ENCODE measurements at places on chromosomes 2 and 18.
A peak's percentile ranks its signal among the peaks of the same experiment; 100 is the strongest.

GRCh38 chr2:105924932-105925331 is 180.2 kb downstream of the NCK2 start:
- DNase-seq, result no peak

- no peak for DNase-seq
Measured at GRCh38 chr2:54122171-54122935, 6.9 kb downstream of the ACYP2 start.

GRCh38 chr2:180474716-180475115 is 467.6 kb upstream of the CWC22 start:
- no peak for DNase-seq

DNA sequence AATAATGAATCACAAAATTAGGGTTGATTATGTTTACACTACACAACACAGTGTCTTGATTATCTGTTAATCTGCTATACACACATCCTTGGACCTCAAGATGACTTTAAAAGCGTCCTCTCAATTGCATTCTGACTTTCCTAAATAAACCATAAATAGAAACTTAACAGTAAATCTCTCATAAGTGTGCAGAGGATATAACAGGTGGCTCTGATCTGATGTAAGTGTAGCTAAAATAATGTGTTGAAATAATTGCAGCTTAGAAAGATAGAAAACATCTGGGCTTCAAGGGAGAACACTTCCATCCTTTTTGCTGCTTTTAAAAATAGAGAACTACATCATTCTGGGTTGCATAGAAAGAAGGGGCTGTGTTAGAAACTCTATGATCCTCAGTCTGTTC is 78.4 kb upstream of the EFEMP1 start:
- no peak for DNase-seq

DNA sequence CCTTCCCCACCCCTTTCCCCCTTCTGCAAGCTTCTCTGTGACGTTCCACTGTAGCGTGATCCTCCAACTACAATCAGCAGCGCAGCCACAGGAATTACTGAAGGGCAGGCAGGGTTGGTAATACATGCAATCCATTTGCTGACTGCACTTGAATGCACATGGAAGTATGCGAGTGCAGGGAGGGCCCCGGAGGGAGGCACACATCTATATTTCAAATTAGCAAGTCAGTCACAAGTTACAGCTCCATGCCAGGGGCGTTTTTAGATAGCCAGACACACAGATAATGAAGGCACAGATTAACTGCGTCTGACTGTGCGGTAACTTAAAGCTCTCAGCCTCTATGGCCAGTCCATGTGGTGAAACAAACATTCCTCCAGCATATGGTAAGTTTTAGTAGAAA is 209.2 kb upstream of the GATA6 start:
- DNase-seq, result no peak

DNA sequence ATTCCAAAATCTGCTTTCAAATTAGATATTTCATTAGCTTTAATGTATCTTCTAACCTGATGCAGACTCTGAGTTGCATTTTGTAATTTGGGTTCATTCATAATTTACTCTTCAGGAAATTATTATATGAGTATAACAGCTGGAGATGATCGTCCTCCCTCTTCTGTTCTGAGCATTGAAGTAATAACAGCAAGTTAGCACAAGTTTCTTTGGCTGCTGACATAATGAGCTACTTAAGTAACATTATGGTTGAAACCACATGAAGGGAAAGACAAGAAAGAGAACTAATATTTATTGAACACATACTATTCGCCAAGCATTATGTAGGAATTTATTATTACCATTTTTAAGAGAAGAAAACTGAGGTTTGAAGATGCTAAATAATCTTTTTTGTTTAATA is 75.1 kb downstream of the CPO start:
- DNase-seq, result no peak

DNA sequence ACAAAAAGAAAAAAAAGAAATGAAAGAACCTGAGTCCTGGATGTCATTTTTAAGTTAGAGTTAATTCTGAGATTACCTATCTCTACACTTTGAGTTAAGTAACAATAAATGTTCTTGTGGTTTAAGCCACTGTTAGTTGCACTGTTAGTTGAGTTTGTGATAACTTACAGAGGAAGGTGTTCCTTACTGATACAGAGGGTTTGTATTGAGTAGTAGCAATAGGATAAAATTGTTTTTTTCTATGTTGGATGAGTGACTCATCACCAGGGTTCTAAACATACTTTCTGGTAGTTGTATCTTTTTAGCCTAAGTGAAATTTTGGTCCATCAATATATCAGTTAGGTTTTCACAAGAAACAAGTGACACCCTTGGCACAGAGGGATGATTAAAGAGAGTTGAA is 4.0 kb upstream of the LCLAT1 start:
- DNase-seq, result no peak

- peak; percentile 77 for DNase-seq
Measured at GRCh38 chr2:166092889-166093288, 34.9 kb downstream of the SCN1A start.

GRCh38 chr2:211487733-211488132 is 931.3 kb downstream of the CPS1 start:
- DNase-seq, result no peak

DNA sequence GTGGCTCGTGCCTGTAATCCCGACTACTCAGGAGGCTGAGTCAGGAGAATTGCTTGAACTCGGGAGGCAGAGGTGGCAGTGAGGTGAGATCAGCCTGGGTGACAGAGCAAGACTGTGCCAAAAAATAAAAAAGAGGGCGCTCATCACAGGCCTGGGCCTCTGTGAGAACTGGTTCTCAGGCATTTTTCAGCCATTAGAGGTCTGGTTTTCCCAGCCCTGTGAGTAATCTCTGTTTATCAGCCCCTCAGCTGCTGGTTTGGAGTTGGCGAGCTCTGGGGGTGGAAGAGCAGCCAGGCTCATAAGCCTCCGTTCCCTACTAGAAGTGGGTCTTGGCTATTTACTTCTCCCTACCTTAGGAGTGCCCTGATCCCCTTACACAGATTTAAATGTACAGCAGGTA is 53.1 kb downstream of the CHRNA1 start:
- DNase-seq, result peak; percentile 41

DNA sequence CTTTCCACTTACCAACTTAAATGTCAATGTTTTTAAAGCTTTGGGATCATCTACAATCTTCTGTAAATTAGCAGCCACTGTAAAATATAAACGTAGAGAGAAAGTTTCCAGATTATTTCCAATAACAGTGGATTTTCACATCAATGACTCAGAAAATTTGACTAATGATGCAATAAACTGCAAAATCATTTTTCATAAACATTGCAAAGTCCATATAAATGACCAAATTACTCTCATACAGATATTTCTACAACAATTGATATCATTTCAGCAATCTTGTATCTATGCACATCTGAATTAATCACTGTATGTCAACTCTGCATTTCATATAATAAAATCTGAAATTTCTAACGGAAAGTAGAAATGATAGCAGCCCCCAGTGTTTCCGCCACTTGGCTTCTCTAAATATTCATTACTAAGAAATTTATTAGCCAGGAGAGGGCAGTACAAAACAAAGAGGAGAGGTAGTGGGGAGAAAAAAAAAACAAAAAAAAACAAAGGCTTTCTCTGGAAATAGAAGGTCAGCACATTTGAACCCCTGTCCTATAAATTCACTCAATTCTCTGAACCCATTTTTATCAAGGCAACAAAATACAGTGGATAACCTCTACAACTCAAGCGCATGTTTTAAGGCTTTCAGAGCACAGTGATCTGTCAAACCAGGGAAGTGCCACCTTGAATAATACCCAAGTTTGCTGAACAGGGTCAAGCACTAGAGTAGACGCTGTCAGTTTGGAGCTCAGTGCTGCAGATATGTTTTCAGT is 282.6 kb downstream of the STK39 start:
- peak; percentile 20 for DNase-seq

DNA sequence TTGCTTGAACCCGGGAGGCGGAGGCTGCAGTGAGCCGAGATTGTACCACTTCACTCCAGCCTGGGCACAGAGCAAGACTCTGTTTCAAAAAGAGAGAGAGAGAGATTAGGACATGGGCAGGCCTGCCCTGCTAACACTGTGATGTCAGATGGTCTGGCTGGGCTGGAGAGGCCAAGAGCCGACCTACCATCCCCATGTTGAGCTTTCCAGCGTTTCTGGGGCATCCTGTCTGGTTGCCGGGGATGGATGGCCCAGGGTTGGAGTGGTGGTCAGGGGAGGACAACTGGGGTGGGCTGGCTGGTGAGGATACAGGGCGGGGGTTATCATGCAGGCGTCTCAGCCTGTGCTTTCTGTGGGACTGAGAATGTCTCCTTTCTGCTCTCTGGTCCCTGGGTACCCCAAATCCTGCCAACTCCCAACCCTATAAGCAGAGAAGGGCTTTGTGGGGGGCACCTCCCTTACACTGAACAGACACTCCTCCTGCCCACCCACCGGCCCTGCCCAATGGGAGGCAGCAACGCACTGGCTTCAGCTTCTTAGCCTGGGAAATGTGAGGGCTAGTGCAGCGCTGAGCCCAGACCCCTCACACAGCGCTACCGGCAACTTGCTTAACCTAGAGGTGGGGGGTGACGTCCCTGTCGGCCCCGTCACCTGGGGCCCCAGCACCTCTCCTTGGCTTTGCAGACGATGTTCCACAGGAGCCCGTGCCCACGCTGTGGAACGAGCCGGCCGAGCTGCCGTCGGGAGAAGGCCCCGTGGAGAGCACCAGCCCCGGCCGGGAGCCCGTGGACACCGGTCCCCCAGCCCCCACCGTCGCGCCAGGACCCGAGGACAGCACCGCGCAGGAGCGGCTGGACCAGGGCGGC is 5.4 kb downstream of the SNORC start:
- DNase-seq, result no peak

- DNase-seq, result no peak
Measured at GRCh38 chr2:53641290-53641689, 126.3 kb upstream of the CHAC2 start.

DNA sequence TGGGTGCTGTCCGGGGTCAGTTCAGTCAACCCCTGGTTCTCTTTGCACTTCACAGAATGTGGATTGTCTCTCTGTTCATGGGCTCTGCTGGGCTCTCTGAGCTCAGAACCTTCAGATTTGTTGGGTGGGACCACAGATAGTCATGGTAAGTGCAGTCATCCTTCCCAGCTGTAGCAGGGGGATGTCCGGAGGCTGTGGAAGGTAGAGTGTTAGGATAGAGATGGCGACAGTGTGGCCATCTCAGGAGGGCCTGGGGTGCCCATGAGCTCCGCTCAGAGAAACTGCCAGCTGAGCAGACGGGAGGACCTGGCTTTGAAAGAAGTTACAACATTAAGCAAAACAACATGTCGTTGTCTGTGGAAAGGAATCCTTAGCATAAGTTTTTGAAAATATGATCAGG is 149.8 kb downstream of the FAM210A start:
- DNase-seq, result no peak

DNA sequence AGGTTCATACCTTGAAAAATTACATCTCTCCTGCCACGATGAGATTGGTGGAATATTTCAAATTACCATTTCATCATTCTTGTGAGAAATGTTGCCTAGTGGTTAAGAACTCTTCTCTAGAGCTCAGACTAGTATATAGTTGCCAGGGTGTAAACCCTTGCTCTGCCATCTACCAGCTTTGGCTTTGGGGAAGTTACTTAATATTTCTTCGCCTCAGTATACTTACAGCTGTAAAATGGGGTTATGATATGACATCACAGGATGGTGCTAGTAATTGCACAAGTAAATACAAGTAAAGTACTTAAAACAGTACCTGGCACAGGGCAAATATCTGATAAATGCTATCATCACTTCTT is 1.5 kb downstream of the SPOPL start:
- no peak for DNase-seq

GRCh38 chr18:67938660-67939059 is 422.1 kb upstream of the DSEL start:
- DNase-seq, result peak; percentile 61

- DNase-seq, result peak; percentile 78
Measured at GRCh38 chr18:70454704-70455322, 166.0 kb downstream of the SOCS6 start.

DNA sequence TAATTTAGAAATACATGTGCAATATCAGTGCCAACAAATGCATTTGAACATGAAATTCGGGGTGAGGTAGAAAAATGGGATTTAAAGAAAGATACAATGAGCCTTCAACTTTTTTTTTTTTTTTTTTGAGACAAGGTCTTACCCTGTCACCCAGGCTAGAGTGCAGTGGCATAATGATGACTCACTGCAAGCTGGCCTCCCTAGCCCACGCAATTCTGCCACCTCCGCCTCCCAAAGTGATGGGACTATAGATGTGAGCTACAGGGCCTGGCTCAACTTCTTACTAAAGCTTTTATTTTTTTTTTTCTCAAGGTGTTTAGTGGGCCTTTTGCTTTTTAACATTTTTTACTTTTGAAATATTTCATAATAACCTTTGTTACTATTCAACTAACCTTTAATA is 365.6 kb downstream of the LRRTM4 start:
- DNase-seq, result no peak

GRCh38 chr18:7596147-7596546 is 29.0 kb downstream of the PTPRM start:
- peak; percentile 73 for DNase-seq

- no peak for DNase-seq
Measured at GRCh38 chr18:79804130-79804787, 6.5 kb downstream of the KCNG2 start.

- DNase-seq, result no peak
Measured at GRCh38 chr2:12096051-12096787, 349.8 kb downstream of the LPIN1 start.

GRCh38 chr2:11914455-11914854 is 168.0 kb downstream of the LPIN1 start:
- DNase-seq, result peak; percentile 28

Measured in fibroblast of mammary gland (primary cell).